ENCODE measurements at places on chromosomes 16 and 17.

DNA sequence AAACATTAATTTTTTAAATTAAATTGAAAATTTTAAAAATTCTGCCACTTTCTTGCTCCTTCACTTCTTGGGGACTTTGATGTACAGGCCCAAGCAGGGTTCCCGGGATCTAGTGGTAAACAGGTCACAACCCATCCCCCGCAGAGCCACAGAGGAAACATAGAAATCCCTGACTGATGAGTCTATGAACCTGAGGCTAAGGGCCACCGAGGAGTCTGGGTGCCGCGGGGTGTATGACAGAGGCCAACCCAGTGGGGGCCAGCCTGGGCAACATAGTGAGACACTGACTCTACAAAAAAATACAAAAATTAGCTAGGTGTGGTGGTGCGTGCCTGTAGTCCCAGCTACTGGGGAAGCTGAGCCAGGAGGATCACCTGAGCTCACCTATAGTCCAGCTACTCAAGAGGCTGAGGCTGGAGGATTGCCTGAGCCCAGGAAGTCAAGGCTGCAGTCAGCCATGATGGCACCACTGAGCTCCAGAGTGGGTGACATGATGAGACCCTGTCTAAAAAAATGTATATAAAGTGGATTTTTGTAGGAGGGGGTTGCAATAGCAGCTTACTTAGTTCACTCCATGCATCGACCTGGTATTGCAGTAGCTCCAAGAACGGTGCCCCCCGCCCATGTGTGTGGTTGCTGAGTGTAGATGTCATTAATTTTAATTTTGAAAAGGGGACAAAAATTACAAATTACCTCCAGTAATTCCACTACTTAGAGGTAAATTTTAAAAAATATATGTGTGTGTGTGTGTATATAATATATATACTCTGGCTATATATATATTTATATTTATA is 9.2 kb upstream of the FLYWCH1 start:
- DNase-seq, result no peak

DNA sequence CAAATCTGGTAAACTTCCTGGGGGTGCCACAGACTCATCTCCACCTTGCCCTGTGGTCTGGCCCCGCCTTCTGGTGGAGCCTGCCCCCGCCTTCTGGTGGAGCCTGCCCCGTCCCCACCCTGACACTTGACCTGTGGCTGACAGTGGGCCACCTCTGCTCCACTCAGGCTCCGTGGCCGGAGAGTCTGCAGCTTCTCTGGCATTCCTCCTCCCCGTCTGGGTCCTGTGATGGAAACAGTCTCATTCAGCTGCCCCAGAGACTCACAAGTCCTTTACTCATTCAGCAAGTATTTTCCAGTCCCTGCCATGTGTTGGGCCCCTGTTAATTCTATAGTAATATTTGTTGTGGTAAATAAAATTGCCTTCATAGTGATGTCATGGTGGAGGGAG is 21.0 kb upstream of the G6PC1 start:
- DNase-seq, result no peak

- DNase-seq, result no peak
These were observed 15.9 kb downstream of the MINK1 start for GRCh38 chr17:4849011-4849536.

DNA sequence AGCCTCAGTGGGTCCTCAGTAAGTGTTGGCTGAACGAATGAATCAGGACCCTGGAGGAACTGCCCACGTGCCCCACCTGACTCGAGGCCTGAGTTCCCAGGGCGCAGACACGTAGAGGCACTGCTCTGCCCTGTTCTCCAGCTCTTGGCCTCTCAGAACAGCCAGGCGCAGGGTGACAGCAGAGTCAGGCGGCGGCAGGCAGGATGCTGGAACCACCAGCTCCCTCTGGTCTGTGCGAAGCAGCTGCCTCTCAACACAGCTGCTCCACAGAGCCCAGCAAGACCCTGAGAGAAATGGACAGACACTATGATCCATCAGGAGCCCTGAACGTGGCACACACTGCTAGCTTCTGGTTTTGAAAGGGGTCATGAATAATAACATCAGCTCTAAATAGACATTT is 53.1 kb upstream of the BCO1 start:
- DNase-seq, result no peak

- DNase-seq, result no peak
These were observed 57.3 kb upstream of the CDC42EP4 start for GRCh38 chr17:73369111-73369521.

GRCh38 chr17:44749980-44750318 is 8.8 kb upstream of the ADAM11 start:
- DNase-seq, result no peak
